Ascending aorta (tissue), 2 donors: ENCODE measurements at places on chromosomes 2 and 18. TPM values are rescaled to one million over a fixed set of nuclear protein-coding genes. Genes with fewer than 3 reads are reported as not detected.

GRCh38 chr2:48165070-48165753 is 258.9 kb upstream of the FBXO11 start:
- H3K4me3 ChIP-seq: no peak overlapping the region
- H3K4me1 ChIP-seq: no peaks in the 10 kb centered on the region
- no peaks in the 10 kb centered on the region for H3K27me3 ChIP-seq
- no peaks in the 10 kb centered on the region for H3K36me3 ChIP-seq

- no peak for DNase-seq
- H3K36me3 ChIP-seq: no peaks in the 10 kb centered on the region
- no peaks in the 10 kb centered on the region for H3K27me3 ChIP-seq
- no peaks in the 10 kb centered on the region for H3K4me1 ChIP-seq
- H3K4me3 ChIP-seq: no peak overlapping the region
Observed at GRCh38 chr18:31102941-31103340, 720 bp upstream of the DSC2 start.

DNA sequence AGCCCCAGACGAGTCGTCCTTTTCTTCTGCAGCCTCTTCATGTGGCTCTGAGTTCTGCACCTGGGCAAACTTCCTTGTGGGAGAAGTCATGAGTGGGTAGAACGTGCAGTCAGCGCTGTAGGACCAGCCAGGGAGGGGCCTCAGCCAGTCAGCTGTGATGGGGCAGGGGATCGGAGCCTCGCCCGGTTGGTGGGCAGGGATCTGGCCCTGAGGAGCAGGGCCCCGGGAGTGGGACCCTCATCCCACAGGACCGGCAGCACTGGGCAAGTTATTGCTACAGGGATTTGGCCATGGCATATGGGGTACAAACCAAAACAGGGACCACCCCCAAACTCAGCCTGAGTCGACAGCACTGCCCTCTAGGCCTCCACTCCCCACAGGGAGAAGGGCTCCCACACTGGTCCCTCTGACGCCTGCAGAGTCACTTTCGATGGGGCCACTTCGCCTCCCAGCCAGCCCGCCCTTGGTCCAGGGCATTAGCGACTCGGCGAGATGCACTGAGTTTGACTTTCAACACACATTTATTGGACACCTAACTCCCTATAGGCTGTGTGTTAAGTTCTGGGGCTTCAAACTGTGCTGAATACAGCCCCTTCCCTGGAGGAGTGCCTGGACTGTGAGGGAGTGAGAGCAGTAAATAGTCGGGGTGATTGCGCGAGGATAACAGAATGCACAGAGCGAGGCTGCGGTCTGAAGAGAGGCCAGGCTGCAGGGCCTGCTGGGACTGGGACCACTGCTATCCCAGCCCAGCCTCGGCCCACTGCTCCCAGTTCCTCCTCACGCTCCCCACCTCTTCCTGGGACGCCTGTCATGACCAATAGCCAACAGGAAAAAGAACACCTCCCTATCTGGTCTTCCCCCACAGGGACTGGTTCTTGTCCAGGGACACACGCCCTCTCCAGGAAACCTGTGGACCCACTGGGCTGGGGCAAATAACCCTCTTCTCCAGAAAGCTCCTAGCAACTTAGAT is 55.9 kb downstream of the SDC1 start:
- DNase-seq: no peak
- H3K4me1 ChIP-seq: no peaks in the 10 kb centered on the region
- H3K27me3 ChIP-seq: no peaks in the 10 kb centered on the region
- no peaks in the 10 kb centered on the region for H3K36me3 ChIP-seq
- no peak overlapping the region for H3K27ac ChIP-seq

DNA sequence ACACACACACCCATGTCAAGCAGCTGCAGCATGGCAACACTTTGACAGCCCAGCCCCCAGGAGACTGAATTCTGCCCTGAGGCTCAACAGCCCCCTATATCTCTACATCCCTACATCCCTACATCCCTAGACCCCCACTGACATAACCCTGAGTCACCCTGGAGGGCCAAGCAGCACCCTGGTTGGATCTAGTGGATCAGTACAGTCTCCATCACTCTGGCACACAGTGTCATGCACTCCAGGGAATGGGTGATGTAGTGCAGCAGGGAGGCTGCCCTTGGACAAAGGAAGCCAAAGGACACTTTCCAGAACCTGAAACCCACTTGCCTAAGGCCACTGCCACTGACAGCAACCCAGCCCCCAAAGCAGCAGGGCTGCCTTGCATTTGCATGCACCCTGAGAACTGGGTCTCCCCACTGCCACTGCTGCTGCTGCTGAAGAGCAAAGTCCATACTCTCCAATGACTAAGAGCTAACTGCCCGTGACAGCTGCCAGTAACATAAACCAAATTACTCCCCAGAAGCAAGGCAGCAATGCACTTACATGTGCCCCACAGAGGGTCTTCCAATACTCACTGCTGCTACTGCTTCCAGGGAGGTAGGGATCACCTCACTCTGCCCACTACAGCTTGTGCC is 681.6 kb upstream of the KLHL29 start:
- H3K27ac ChIP-seq: no peak overlapping the region
- no peaks in the 10 kb centered on the region for H3K27me3 ChIP-seq
- H3K4me3 ChIP-seq: no peak overlapping the region
- no peaks in the 10 kb centered on the region for H3K36me3 ChIP-seq
- H3K4me1 ChIP-seq: no peaks in the 10 kb centered on the region
- no peak for DNase-seq

DNA sequence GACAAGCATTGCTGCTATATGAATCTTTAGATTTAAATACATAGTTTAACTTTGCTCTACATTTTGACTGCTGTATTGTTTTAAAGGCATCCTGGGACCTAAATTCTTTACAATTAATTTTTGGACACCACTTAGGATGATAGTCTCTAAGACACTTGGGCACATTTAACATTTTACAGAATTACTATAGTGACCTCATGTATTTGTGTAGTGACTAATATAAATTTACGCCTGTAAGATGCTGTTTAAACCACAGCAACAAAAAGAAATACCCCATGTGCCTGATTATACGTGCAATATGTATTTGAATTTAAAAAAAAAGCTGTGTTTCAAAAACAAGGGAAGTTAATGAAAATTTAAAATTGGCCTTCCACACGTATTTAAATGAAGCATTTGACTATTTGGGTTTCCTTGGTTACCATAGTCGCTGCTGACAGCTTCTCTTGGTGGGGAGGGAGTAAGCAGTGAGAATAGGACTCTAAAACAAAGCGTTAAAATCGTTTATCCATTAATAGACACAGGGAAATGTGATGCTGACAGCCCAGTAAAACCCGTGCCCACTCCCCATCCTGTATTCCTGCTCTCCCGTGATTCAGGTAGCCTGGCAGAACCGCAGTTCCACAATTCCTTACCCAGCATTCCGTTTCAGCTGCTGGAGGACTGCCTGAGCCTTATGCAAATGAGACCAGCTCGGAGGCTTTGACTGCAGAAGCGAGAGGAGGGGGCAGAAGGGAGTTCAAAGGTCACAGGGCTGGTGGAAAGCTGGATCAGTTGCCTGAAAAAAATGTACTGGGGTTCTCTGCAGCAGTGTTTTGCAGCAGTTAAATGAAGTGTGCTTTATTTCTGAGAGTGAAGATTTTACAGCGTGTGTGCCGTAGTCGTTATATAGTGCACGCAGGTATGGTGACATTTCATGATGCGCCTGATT is 104.3 kb downstream of the CSRNP3 start:
- H3K36me3 ChIP-seq: no peaks in the 10 kb centered on the region
- no peak overlapping the region for H3K27ac ChIP-seq
- no peak for DNase-seq

The ZNF396 gene
- 0.21 TPM for total RNA-seq

DNA sequence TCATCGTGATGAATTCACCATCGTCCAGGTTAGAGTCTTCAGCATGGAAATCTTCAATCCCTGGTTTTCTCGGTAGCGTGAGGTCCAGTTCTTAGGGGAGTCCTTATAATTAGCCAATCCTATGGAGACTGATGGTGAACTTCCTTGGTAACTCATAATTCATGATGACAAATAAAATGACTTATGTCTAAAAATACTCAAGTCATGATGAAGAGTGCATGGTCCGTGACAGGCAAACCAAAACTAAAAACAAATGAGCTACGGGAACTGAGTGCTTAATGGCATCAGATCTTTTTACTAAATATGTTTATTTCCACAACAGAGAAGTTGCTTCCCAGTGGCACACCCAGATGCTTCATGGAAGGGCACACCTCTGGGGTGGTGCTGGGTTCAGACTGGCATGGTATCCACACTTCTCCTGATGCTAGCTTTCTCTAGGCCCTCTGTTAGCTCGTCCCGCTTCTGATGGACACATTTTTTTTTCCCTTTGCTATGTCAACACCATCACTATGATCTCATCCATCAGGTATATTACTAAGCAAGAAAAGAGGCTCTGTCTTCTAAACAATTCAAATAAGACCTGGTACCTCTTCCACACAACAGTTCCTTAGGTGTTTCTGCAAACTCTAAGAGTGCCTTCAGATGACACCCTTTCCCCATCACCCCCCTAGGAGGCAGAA is 92.8 kb upstream of the NEDD4L start:
- no peak overlapping the region for H3K27ac ChIP-seq
- no peaks in the 10 kb centered on the region for H3K36me3 ChIP-seq
- H3K4me3 ChIP-seq: no peak overlapping the region
- DNase-seq: no peak
- no peaks in the 10 kb centered on the region for H3K4me1 ChIP-seq

GRCh38 chr2:122098306-122098705 is 342.9 kb downstream of the TSN start:
- no peak overlapping the region for H3K4me3 ChIP-seq
- H3K4me1 ChIP-seq: no peaks in the 10 kb centered on the region
- no peak overlapping the region for H3K27ac ChIP-seq
- no peaks in the 10 kb centered on the region for H3K27me3 ChIP-seq
- DNase-seq: no peak
- no peaks in the 10 kb centered on the region for H3K36me3 ChIP-seq

DNA sequence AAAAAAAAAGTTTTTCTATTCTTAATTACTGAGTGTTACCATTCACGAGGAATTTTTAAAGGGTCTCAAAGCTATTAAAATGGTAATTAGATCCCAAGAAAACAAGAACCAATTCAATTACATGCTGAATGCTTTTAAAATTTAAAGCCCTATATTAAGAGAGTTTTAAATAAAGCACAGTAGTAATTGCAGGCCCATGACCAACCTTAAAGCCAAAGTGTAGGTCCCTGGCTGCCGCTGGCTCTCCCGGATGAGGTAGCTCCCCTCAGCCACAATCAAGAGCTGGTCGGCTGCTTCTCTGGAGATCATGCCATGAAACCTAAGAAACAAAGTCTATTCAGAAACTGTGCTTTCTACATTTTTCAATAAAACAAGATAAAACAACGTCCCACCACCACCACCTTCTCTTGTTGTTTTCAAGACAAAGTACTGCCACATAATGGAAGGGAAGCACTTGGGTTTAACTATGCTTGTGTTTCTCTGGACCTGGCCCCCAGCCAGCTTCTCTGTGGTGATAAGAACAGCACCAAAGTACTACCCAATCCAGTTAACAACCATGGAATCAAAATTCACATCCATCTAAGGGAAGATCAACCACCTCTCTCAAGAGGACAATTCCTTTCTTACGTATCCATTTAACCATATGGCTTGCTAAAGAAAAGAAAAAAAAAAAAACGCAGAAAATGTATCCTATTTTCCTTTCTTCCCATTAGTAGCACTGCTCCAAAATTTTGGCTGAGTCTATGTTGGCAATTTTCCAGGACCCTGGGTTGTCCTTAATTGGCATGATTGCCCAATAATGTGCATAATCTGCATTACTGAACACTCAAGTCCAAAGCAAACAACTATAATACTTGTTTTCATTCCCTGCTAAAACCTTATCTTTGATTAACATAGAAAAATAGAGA is 90.1 kb downstream of the CHN1 start:
- H3K27me3 ChIP-seq: no peaks in the 10 kb centered on the region
- no peak overlapping the region for H3K27ac ChIP-seq
- DNase-seq: no peak
- peaks cover 2% of the 10 kb centered on the region for H3K36me3 ChIP-seq

DNA sequence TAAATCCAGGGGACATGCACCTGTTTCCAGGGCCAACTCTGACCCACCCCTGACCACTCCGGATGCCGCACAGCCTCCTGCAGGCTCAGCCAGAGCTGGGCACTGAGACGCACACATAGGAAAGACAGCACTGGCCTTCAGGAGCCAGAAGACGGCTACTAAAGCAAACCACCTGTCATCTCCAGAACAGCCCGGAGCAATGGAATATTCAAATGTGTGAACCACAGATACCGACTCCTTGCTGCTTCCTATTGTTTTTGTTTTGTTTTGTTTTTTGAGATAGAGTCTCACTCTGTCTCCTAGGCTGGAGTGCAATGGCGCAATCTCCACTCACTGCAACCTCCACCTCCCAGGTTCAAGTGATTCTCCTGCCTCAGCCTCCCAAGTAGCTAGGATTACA is 94.0 kb downstream of the LAMA1 start:
- DNase-seq: no peak
- no peaks in the 10 kb centered on the region for H3K4me1 ChIP-seq
- H3K4me3 ChIP-seq: no peak overlapping the region
- no peaks in the 10 kb centered on the region for H3K27me3 ChIP-seq

The WNT6 gene
- 1.2 TPM for total RNA-seq

The LOXHD1 gene
- not detected for total RNA-seq

DNA sequence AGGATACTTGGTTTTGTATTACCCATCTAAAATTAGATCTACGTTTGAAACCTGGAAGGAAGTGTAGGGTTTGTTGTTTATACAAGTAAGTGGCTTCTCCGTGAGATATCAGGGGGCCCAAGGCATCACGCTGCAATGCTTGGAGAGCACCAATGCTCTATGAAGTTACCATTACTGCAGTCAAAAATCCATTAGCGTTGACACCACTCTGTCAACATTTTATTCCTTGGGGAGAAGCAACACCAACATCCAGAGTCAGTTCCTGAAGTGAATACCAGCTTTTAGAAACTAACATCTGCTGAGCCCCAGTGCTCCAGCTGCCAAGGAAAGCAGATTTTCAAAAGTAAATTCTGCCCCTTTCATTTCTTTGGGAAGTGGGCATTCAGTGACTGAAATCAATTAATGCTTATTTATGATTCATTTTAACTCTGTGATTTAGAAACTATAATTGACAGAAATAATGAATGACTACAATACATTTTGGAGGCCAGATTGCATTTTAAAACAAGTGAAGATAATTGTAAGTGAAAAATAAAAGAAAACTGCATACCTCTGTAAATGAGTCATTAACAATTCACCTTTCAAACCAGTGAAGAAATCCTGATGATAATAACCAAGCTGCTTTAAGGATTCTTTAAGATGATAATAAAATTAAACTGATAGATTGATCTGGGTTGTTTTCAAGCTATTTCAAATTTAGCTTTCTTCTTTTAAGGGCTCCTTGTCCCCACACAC is 30.5 kb downstream of the LRP1B start:
- no peaks in the 10 kb centered on the region for H3K36me3 ChIP-seq
- no peak for DNase-seq
- H3K4me1 ChIP-seq: no peaks in the 10 kb centered on the region
- no peak overlapping the region for H3K27ac ChIP-seq
- no peak overlapping the region for H3K4me3 ChIP-seq

- DNase-seq: no peak
- no peak overlapping the region for H3K4me3 ChIP-seq
- no peaks in the 10 kb centered on the region for H3K36me3 ChIP-seq
- no peaks in the 10 kb centered on the region for H3K27me3 ChIP-seq
- no peak overlapping the region for H3K27ac ChIP-seq
Observed at GRCh38 chr2:159902722-159903121, 104.7 kb upstream of the CD302 start.

The DES gene
- 182 TPM for total RNA-seq
